ENCODE measurements at places on chromosomes 2 and 18. TPM values are rescaled to one million over a fixed set of nuclear protein-coding genes. Genes with fewer than 3 reads are reported as not detected.

The RNF125 gene
- total RNA-seq: 2.4 TPM

The RTP5 gene
- total RNA-seq: not detected

DNA sequence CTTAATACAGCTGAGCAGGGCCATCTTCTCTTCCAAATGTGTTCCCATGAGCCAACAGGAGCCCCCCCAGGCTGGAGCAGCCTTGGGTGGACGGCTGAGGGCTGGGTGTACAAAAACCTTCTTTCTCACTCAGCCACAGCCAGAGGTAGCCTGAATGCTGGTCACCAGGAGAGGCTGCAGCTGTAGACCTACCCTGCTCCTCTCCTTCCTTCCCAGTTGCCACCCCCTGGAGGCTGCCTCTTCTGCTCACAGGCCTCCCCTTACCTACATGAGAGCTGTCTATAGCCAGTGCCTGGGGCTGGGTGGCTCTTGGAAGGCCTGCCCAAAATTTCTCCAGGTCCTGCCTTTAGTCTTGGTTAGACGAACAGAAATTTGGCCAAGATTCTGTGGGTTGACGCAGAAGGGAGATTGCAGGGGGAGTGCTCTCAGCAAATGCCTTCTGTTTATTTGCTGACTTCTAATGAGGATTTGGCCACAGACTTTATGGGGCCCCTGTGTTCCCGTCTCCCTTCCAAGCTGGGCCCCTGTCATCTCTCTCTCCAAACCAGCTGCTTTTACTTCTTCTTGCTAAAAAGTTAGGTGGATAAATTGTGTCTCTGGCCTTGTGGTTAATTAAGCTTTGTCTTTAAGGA is 18.3 kb downstream of the CELF4 start:
- DNase-seq: no peak

DNA sequence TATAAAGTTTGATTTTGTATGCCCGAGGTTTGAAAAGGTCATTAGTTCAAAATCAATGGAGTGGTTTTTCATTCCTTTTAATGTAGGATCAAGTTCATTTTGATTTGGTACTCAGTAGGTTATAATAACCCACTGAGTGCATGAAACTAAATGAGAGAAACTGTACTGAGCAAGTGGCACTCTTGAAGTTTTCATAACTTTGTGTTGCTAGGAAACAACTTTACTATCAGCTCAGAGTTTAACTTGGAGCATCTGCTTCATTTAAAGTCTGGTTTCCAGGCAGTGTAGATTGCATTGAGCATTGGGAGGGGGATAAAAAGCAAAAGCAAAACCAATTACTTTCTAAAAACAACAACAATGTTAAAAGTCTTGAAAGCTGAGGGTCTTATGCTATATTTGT is 1361.6 kb upstream of the CHAC2 start:
- DNase-seq: no peak

DNA sequence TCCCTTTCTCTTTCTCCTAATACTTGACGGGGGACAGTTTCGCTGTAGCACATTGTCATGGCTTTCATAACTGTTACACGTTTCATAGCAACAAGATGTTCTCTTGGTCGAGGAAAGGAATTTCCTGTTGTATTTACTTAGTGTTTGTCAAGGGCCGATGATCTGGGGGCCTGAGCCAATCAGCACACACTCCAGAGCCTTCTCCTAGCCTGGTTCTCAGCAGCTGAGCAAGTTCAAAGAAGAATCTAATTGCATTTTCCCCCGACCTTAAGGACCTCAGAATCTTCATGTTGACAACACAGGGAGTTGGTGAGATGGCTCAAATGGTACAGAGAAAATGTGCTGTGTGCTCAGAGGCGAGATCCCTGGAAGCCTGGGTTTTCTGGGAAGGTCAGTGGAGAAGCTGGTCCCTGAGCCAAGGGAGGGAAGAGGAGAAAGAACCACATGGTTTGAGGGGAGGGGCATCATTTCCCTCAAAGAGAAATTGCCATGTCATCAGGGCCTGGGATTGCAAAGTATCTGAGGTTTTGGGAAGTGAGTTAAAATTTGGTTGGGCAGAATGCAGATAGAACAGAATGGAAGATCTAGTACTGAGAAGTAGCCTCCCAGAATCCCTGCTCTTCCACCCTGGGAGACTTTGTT is 76.9 kb upstream of the AGAP1 start:
- DNase-seq: no peak
